ENCODE measurements at places on chromosomes 5 and 9.

DNA sequence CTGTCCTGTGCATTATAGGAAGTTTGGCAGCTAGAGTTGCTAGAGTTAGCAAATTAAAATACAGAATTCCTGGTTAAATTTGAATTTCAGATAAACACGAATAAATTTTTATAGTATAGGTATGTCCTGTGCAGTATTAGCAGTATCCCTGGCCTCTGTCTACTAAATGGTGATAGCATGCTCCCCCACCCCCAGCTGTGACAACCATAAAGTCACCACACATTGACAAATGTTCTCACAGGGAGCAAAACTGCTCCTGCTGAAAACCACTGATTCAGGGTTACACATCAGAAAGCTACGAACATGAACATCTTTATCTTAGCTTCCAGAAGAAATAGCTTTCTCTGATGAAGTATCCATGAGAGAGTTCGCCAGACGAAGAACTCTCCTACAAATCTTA is 91.8 kb upstream of the CCDC112 start:
- DNase-seq: no peak

- DNase-seq: no peak
Measured at GRCh38 chr5:142821733-142822487, 51.7 kb downstream of the ARHGAP26 start.

DNA sequence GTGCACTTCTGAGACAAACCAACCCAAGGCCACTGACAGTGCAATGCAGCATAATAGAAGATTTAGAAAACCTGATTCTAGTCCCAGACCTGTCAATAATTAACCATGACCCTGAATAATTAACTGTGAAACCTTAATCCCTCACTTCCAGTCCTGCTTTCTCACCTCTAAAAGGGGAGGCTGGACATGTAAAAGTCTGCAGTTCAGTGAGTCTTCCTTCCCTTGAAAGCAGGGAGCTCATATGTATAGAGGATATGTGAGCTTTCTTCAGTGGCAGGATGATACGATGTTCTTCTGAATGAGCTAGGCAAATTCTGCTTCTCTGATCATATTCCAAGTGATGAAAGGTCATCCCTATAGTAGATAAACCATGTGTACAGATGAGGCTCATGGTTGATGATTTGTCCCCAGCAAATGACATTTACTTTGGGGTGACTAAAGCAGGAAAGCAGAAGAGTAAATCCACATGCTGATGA is 2.9 kb downstream of the KCNV2 start:
- DNase-seq: no peak

GRCh38 chr9:113753398-113754119 is 122.5 kb upstream of the ZNF618 start:
- DNase-seq: no peak

- no peak for DNase-seq
Measured at GRCh38 chr5:149406203-149406978, 27.3 kb upstream of the IL17B start.

DNA sequence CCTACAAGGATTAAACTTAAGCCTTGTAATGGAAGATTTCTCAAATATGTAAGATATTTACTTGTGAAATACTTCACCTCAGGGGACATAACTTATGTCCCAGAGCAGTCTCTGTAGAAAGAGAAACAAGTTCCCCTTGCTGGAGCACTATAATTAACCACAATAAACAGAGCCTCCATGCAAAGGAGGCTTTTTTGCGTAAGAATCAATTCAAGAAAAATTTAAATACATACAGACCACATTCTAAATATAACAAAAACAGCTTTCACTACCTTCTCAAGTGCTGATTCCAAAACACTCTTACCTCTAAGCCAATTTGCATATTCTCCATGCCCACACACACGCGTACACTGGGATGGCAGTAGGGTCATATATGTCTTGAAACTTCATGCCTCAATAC is 30.7 kb upstream of the CCNB1 start:
- DNase-seq: no peak

- no peak for DNase-seq
Measured at GRCh38 chr5:160082614-160083500, 36.4 kb downstream of the PWWP2A start.

DNA sequence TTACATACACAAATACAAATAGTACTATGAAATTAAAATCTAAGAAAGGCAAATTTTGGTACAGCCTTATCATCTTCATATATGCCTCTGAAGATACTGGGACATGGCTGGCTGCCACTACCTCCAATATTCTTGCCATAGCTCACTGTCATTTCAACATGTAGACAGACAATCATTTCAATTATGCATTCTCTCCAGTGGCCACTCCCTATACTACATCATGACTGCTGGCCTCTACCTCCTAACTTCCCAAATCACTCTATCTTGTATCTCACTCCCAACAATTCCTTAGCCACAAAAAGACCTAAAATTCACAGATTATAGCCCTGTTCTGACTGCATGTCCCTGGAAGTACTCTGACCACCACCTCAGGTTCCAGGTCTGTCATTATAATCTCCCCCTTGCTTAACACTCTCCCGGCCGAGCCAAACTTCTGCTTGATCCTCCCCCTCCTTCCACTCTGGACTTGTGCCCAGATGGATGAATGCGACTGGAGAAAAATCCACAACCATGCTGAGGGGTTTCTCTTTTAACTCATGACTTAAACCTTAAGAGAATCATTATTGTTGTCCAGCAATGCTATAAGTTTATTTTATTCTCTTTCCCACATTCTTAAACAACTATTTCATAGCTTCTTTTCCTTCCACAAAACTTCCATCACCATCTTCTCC is 225.3 kb upstream of the TLE4 start:
- no peak for DNase-seq

GRCh38 chr9:4499917-4500316 is 9.6 kb downstream of the SLC1A1 start:
- no peak for DNase-seq

DNA sequence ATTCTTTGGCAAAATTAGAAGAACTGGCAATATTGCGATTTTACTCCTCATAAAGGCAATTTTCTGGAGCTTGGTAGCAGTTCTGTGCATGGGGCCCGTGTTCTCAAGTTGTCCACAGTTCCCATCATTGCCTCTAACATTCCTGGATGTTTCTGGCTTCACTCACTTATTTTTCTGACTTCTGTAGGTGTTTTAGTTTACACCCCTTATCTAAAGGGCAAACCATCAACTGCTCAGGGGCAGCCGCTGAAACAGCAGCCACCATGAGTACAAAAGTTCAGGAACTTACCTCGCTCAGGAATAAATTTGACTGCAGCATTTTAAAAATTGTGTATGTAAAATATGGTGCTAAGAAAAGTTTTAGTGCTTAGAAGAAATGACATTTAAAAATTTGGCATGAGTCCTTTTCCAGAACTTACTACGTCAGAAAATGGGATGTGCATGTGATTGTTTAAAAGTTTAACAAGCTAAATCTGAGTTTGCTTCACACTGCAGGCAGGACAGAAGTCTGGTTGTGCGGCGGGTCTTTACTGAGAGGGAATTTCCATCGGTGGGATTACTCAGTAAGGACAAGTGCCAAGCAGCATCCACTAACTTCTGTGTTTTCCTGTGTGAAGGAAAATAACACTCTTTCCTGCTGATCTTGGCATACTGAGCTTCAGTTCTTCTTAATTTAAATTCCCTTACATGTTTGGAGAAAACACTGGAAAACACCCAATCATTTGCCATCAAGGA is 261.7 kb downstream of the MAT2B start:
- no peak for DNase-seq
